Urinary bladder (tissue), 4 donors: ENCODE measurements at places on chromosomes 4 and X.

DNA sequence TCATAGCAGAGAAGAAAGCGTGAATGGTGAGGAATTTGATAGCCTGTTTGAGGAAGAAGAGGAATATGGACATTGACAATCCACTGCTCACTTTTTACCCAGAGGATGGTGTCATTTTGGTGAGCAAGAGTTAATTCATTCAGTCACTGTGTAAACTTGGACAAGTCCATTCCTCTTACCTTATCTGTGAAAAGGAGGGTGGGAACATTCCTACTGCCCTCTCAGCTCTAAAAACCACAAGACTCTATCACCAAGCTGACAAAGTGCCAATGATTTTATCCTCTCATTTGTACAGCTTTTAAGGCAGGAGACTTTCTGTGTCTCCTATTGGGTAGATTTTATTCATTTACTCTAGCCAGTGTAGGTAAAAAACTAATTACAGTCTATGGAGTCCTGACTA is 103.8 kb downstream of the LUZP4 start:
- DNase-seq, result no peak

DNA sequence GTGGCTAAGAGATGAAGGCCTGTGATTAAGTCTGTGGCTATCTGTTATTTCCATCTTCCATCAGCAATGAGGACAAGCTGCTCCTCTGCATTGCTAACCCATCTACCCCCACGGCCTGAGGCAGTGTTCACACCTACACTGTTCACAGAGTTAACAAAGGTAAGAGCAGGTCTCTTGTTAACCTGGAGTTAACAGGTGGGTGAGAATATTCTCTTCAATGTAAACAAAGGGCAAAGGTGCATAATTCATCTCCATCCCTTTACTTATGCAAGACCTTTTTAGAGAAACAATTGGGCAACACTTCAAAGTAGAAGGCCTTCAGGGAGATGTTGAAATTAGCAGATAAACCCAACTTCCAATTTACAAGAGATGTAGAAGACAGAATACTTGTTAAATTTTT is 2.8 kb downstream of the SLC35A2 start:
- no peak for DNase-seq

DNA sequence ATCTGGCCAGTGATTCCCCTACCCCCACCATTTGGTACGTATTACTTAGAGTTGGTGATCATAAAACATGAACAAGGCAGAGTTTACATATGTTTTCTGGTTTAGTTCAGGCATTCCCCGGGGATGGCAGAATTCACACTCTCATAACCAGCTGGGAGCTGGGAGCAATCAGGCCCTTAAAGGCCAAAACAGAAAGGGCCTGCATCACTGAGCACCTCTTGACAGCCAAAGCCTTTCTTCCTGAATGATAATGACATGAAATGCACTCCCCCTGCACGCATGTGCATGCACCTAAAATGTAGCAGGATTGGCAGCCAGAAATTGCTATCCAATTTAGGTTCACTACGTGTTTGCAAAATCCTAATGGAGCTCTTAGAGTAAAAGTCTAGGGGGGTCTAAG is 235.4 kb downstream of the GPC3 start:
- DNase-seq, result no peak

- DNase-seq, result no peak
Measured at GRCh38 chr4:13117185-13117584, 367.0 kb downstream of the RAB28 start.
